ENCODE measurements at places on chromosomes 2 and 18. TPM values are rescaled to one million over a fixed set of nuclear protein-coding genes. Genes with fewer than 3 reads are reported as not detected.

Gene SLC38A11
- total RNA-seq: not detected

Gene RTTN
- total RNA-seq: 10.6 TPM

Gene SPRED2
- 7.4 TPM for total RNA-seq

Gene SAG
- not detected for total RNA-seq

Gene SULT1C4
- total RNA-seq: 0.50 TPM

Gene SERPINB7
- 4.2 TPM for total RNA-seq

Gene TRPM8
- not detected for total RNA-seq

Gene POTEI
- not detected for total RNA-seq

Gene ECEL1
- total RNA-seq: not detected

Gene COL6A3
- total RNA-seq: 614 TPM

Gene TCF7L1
- total RNA-seq: 1.0 TPM

Gene TRIB2
- 20.0 TPM for total RNA-seq

Gene EML6
- total RNA-seq: under 0.01 TPM

Gene LYPD1
- total RNA-seq: 0.34 TPM

Measured in bronchus fibroblast of lung (primary cell).